ENCODE measurements at places on chromosomes 6 and 20. TPM values are rescaled to one million over a fixed set of nuclear protein-coding genes. Genes with fewer than 3 reads are reported as not detected.
A peak's percentile ranks its signal among the peaks of the same experiment; 100 is the strongest.

GRCh38 chr6:82083646-82084045, 163.9 kb downstream of the IBTK start:
- DNase-seq, result no peak

DNA sequence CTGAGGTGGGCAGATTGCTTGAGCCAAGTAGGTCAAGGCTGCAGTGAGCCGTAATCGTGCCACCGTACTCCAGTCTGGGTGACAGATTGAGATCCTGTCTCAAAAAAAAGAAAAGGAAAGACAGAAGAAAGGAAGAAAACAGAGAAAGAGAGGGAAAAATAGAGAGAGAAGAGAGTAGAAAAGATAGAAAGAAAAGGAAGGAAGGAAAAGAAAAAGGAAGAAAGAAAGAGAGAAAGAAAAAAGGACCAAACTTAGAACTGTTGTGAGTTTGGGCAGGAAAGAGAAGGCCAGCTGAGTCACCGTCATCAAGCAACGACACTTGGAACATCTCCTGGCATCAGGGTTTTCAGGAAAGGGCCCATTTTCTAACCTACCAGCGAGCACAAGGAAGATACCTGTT, 96.0 kb upstream of the AKAP12 start:
- no peak for DNase-seq

Gene GATA5
- not detected for total RNA-seq

Gene CALHM6
- 6.9 TPM for total RNA-seq

GRCh38 chr20:44064501-44065400, 122.2 kb downstream of the JPH2 start:
- no peak for DNase-seq

DNA sequence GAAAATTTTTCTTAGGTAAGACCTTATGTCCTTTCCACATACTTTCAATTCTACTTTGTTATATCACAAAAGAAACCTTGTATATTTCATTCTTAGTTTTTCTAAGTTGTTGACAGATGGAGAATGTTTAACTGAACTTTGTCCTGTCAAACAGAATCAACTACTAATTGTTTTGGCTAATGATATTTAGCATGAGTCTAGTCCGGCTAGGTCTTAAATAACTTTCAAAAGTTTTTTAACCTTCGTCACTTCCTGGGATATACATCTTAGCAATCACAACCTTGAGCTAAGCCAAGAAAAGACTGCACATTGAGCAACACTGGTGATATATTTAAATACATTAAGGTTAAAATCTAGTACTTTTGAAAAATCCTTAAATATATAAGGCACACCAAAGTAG, 62.9 kb upstream of the RUNX2 start:
- no peak for DNase-seq

DNA sequence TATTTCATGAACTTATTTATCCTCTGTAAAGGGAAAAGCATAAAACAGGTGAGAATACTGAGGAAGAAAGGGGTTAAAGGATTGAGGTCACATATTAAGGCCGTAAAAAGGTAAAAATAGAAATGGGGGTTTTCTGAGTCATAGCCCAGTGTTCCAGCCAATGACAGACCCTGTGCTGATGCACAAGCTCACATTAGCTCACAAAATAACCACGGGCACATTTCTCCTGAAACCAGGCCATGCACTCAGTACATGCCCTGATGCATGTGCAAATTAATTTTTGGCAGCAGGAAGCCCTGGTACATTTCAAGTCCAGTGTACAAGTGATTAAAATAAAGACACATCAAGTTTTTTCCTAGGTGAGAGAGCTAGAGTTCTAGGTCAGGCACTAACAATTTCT, 194.4 kb downstream of the TMEM200A start:
- peak; percentile 74 for DNase-seq

DNA sequence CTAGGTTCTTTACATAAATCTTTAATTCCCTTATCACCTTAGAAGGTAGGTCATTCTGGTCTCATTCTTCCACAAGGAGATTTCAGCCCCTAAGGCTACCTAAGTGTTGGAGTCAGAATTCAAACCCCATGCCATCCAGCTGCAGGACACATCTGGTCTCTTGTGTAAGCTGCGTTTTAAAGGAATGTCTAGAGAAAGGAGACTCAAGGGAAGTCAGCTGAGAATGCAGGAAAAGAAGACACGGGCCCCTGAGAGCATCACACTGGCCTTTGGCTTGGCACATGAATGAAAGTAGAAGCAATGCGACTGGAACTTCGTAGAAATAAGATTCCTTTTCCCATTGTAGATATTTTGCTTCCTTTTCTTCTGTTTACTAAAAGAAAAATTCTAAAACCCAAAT, 76.7 kb upstream of the SYNJ2 start:
- DNase-seq, result no peak

- no peak for DNase-seq
These were observed 50.2 kb downstream of the HDAC2 start for GRCh38 chr6:113920663-113921267.

GRCh38 chr20:20406306-20406705, 38.4 kb downstream of the INSM1 start:
- no peak for DNase-seq

DNA sequence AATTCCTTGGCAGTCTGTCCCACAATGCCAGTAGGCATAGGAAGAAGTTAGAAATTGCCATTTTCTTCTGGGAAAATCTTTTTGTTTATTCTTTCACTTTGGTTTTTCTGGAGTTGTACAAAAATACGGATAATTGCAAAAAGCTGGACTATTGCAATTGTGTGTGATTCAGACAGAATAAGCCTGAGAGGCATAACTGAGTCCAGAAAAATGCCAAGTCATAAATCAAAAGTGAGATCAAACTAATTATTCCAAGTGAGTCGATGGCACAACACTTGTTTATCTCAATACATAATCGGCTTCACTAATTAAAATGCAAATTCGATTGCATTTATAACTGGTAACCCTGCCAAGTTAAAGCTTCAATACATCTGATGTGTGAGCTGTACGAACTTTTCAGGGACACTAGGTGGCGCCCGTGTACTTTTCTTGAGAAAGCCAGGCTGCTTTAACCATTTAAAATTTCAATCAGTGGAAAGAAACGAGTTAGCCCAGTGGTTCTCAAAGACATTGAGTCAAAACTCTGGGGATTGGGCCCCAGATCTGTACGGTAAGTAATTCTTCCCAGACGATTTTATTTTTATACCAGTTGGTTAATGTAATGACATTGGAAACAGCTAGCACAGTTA, 102.6 kb downstream of the LAMP5 start:
- peak; percentile 67 for DNase-seq

- DNase-seq, result peak; percentile 65
These were observed 3.0 kb upstream of the FOXO3 start for GRCh38 chr6:108557494-108558371.

Gene NKX2-4
- total RNA-seq, result 1.2 TPM

Gene C20orf141
- not detected for total RNA-seq

DNA sequence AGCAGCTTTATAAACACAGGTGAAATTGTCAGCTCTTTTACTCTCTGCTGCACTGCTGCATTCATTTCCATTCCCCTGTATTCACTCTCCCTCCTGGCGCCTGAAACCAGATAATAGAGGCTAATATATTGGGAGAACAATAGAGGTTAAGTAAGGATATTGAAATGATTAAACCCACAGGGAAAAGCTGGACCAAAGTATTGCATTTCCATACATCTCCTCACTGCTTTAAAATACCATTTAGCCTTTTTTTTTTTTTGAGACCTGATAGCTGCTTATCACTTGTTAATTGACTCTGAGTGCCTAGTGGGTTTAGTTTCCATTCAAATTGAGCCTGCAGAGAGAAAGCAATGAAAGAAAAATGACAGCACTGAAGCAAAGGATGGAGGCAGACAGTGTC, 540.5 kb upstream of the IMPG1 start:
- no peak for DNase-seq

Gene TTK
- 82.3 TPM for total RNA-seq

Gene COL19A1
- not detected for total RNA-seq

DNA sequence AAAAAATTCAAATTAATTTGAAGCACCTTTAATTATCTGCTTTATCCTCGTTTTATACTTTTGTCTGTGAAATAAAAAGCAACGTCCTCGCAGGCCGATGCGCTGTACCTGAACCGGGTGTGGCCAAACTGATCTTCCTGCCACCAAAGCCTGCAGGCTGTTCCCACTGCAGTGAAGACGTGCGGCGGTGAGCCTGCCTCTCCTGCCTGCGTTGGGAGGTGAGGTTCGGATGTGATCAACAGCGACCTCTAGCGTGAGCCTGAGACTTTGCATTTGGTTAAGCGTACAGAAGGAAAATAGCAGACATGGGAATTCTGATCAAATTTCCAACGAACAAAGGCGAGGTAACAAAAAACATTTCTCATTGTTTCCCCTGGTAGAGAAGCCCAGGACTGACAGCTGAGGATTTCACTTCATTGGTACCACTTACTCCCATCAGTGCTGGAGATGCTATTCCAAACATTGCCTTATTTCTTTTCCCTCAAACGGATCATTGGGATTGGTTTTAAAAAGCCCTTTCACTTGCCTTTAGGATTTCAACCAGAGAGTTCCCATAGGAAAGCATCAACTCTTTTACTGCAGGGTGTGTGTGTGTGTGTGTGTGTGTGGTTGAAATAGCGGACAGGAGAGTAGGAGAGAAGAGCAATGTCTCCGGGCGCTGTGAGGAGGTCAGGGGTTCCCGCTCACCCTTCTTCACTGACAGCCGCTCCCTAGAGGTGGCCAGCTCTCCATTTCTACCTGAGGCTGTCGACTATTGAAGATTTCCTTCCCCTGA, 56.6 kb upstream of the CCN6 start:
- peak; percentile 82 for DNase-seq

Gene KCNK16
- not detected for total RNA-seq

DNA sequence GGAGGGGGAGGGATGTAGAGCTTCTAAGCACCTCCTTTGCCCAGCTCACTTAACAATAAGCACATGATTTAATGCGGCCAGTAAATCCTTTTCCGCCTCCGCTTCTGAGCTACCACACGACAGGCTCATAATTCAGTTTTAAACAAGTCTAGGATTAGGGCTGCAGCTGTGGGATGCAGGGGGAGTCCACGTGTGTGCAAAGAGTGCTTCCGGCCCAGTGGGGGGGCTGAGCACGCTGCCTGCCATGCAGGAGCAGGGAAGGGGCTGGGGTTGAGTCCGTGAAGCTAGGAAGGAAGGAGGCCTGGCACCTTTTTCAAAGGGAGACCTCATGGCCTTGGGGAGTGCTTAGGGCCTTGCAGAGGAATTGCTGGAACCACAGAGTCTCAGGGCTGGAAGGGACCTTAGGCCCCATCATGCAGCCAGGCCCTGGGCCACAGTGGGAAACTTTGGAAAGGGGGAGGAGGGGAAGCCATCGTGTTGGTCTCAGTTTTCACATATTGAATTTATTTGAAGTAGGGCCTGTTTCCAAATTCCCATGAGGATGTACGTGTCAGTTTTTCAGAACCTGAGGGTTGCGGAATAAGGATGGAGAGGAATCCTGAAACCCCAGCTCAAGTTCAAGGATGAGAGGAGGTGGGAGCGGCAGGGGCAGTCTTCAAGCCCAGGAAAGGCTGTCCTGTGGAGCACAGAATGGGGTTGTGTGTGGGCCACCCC, 96.1 kb downstream of the VEGFA start:
- DNase-seq, result no peak

GRCh38 chr20:63567386-63568169, 6.5 kb downstream of the HELZ2 start:
- DNase-seq, result peak; percentile 50

Gene RXRB
- total RNA-seq, result 18.4 TPM

GRCh38 chr6:45256697-45257695, 71.1 kb upstream of the RUNX2 start:
- DNase-seq, result peak; percentile 13

GRCh38 chr6:5300206-5300764, 39.0 kb downstream of the FARS2 start:
- no peak for DNase-seq

DNA sequence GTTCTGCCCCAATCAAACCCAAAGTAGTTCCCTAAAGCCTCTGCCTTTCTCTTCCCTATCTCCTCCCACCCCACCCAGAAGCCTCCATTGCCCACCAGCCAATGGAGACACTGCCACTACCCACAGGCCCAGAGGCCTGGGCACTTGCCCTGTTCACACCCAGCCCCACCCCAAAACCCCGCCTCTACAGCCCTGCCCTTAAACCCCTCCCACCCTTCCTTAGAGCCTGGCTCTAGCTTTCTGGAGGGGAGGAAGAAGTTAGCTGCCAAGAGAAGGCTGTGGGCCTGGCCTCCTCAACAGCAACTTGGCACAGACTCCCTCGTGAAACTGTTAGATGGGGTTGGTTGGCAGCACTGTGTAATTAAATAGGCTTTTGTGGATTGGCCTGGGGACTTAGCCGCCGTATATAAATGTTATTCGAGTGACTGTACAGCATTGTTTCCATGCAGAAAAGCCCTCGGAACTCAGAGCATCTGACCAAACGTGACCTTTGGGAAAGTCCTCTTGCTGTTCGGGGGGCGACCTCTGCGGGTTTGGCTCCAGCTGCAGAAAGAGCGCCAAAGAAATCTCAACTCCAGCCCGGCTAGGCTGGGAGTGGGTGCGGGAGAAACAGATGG, 31.4 kb downstream of the COL11A2 start:
- DNase-seq, result peak; percentile 99

- DNase-seq, result peak; percentile 80
These were observed 3.3 kb downstream of the LRRC73 start for GRCh38 chr6:43506667-43507471.

GRCh38 chr6:122818866-122819265, 29.8 kb downstream of the SMPDL3A start:
- no peak for DNase-seq

DNA sequence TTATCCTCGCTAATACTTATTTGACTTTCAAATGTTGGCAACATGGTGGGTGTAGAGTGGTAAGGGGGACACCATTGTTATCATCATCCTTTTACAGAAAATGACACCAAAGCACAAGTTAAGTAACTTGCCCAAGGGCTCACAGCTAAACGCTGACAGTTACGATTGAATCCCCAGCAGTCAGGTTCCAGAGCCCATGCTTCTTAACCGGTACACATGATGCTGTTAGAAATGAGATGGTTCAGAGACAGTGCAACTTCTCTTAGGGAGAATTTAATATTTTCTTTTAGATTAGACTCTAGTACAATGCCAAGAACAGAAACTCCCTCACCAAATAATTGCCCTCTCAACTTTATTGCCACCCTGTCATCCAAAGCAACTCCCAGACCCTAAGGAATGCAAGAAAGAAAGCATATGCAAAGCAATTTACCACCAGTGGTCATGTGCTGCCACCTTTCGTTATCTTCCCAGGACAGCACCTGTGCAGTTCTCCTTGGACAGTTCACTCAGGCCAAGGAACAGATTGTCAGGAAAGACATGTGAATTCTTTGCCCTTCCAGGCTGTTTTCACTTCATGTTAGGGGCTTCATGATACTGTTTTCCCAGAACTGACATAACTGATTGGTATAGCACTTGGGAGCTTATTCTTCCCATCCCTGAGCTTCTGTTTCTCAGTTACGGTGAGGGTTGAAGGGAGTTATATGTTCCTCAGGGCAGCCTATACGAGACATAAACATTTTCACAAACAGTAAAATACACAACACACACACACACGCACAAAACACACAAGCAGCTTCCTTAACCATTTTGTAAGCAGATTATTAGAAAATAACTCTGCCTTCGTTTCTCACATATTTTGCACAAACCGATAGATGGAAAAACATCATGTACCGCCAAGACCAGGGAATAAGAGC, 5.1 kb downstream of the HLA-DMA start:
- DNase-seq, result peak; percentile 81

GRCh38 chr6:149903938-149904611, 6.2 kb upstream of the RAET1E start:
- DNase-seq, result no peak

GRCh38 chr6:3258201-3258600, 546 bp upstream of the PSMG4 start:
- DNase-seq, result no peak

Gene ECT2L
- total RNA-seq, result not detected

GRCh38 chr6:36180126-36180525, 16.4 kb upstream of the BRPF3 start:
- DNase-seq, result no peak
